ENCODE measurements at places on chromosomes 6 and 20.

DNA sequence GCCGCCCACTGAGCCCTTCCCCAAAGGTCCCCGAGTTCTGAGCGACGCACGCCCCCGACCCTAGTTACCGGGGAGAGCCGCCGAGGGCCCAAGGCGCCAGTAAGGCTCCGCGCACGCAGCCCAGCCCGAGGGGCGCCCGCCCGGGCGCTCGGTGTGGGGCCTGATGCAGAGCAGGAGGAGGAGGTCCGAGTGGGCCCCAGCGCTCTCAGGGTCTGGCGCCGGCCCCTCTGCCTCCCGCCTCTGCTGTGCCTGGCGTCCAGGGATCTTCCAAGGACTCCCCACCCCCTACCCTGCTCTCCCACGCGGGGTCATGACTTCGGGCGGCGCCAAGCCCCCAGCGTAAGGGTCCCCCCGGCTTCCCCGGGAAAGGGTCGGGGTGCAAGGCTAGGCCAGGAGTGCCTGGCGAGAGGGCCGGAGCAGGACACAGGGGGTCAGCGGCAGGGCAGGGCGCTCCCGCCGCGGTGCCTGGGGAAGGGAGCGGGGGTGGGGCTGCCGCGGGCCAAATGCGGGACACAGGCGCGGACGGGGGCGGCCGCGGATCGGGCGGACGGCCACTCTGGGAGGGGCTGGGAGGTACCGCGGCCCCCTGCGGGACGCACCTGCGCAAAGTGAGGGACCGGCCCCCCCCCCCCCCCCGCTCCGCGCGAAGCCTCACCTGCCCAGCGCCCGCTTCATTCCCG lies 637 bp downstream of the ABHD12 start:
- DNase-seq, result no peak

- DNase-seq, result no peak
Measured at GRCh38 chr6:161401587-161402309, 127.9 kb upstream of the AGPAT4 start.

DNA sequence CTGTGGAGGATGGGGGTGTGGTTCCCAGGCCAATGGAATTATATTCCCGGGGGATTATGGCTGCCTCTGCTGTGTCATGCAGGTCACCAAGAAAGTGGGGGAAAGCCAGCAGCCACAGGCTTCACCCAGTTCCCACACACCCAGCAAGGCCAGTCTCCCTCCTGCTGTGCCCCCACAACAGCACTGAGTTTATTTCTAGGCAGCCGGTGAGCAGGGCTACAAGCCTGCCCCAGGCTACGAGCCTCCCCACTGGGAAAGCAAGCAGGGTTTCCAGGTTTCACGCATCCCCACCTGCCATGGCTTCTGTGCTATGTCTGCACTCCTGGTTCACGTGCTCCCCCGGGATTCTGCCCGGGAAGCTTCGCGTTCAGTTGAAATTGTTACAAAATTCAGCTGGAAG lies 72.6 kb downstream of the ERMARD start:
- DNase-seq, result no peak

GRCh38 chr20:45337367-45338120 lies 10.7 kb downstream of the SDC4 start:
- no peak for DNase-seq

GRCh38 chr20:38926934-38927616 lies 858 bp downstream of the FAM83D start:
- no peak for DNase-seq

DNA sequence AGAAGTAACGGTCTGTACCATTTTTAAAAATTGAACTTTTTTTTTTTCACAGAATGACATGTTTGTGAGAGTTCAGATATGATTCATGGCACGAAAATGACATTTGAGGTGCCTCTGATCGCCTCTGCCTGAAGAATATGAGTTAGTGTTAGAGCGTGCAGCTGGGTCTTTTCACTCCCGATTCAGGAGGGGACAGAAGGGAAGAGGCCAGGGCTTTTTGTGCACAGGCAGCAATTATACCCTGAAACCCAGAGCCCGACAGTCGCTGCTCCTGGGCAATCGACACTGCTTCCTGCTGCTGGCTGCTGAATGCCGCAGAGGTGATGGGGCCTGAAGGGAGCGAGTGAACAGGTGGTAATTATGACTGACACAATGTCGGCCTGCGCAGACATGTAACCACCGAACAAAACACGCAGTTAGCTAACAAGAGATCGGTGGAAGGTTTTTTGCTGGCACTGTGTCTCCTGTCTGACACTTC lies 652.0 kb upstream of the NOX3 start:
- DNase-seq, result peak; percentile 57

- DNase-seq, result no peak
Measured at GRCh38 chr6:50369996-50370395, 320.3 kb upstream of the DEFB112 start.

GRCh38 chr6:146027586-146028251 lies 1.1 kb upstream of the GRM1 start:
- DNase-seq, result no peak

- no peak for DNase-seq
Measured at GRCh38 chr6:17045581-17046322, 56.1 kb upstream of the STMND1 start.

GRCh38 chr6:140601021-140601808 lies 1226.8 kb upstream of the CITED2 start:
- no peak for DNase-seq

- DNase-seq, result no peak
Measured at GRCh38 chr6:44275271-44275748, 5.1 kb downstream of the TMEM151B start.

- DNase-seq, result no peak
Measured at GRCh38 chr20:31823360-31824124, 4.4 kb downstream of the MYLK2 start.

DNA sequence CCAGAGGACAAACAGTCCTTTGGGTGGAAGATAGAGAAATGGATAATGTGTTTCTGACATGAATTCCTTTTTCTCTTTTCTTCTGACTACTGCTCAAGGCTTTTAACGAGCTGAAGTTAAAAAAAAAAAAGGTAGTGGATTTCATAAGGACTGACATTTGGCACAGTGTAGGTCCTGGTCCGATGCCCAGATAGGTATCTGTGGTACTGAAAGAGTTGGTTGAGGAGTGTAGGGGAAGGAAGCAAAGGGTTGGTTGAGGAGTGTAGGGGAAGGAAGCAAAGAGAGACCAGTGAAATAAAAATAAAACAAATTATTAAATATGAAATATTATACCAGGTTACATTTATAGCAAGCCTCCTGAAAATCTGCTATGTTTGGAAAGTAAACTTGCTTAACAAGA lies 11.8 kb downstream of the UTRN start:
- DNase-seq, result no peak

GRCh38 chr20:44573501-44573869 lies 8.9 kb upstream of the PKIG start:
- no peak for DNase-seq

DNA sequence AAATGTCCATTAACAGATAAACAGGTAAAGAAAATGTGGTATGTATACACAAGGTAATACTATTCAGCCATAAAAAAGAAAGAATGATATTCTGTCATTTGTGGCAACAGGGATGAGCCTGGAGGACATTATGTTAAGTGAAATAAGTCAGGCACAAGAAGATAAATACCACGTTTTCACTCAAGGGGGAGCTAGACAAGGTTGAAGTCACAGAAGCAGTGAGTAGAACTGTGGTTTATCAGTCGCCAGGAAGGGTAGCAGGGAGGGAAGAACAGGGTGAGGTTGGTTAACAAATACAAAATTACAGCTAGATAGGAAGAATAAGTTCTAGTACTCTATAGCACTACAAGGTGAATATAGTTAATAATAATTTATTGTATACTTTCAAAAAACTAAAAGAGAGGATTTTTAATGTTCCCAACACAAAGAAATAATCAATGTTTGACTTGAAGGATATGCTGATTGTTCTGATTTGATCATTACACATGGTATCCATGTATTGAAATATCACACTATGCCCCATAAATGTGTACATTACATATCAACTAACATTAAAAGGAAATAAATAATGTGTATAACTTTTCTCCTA lies 21.1 kb downstream of the RTN4IP1 start:
- DNase-seq, result no peak

GRCh38 chr6:113584767-113585166 lies 272.4 kb upstream of the MARCKS start:
- DNase-seq, result peak; percentile 44

- DNase-seq, result no peak
Measured at GRCh38 chr6:42834056-42834455, 45.4 kb upstream of the RPL7L1 start.

GRCh38 chr6:105112577-105112976 lies 67.2 kb downstream of the POPDC3 start:
- DNase-seq, result no peak

DNA sequence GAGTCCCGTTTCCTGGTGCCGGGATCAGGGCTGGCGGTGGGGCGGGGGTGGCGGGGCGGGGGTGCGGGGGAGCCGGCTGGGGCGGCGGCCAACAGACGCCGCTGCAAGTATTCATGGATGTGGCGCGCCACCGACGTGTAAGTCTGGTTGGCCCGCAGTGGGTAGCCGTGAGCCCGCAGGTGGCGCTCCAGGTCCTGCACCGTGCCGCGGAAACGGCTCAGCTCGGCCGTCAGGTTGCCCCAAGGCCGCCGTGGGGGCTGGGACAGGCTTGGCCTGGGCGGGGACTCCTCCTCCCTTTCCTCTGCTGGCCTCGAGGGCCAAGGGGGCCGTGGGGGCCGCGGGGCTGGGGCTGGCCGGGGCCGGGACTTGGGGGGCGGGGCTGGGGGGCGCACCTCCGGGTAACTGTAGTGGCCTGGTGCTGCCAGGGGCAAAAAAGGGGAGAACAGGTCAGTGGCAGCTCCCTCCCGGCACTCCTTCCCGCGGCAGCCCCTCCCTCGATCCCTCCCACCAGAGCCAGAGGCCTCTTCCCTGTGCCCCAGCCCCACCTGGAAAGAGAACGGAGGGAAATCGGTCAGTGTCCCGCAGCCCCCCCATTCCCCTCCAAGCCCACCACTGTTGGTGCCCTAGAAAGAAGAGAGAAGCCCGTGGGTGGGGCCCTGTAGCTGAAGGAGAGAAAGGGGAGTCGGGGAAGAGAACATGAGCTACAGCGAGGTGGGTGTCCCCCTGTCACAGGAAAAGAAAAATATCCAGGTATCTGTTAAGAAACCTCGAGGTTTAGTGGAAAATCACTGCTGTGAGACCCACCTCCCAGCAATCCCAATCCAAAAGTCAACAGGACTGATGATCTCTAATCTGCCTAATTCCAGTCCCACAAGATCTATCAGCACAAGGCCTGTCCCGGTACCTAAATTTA lies 21.3 kb downstream of the TNXB start:
- DNase-seq, result no peak

DNA sequence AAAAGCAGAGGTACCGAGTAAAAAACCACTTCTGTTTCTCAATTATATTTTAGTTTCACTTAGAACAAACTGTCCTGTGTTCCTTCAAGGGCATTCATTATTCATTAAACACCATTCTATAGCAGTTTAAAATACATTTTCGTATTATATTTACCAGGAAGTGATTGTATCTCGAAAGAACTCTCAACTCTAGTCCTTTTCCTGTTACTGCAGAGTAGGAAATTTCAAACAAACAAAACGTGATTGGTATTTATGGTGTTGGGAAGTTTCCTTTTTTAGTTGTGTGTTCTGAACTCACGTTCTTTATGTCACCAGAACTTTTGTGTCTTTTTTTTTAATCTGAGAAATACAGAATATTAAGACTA lies 139.5 kb upstream of the BTBD3 start:
- no peak for DNase-seq

Measured in DMS153 (cell line).